ENCODE measurements at places on chromosomes 4 and X. TPM values are rescaled to one million over a fixed set of nuclear protein-coding genes. Genes with fewer than 3 reads are reported as not detected.

The CYTL1 gene
- total RNA-seq, result 9.3 TPM

The NOX1 gene
- not detected for total RNA-seq

The PHEX gene
- total RNA-seq, result 0.33 TPM

The INTU gene
- total RNA-seq, result 2.3 TPM

The UBA1 gene
- total RNA-seq, result 218 TPM

The SLC30A9 gene
- 36.5 TPM for total RNA-seq

The GLUD2 gene
- total RNA-seq, result 0.51 TPM

The CPZ gene
- total RNA-seq, result 1.6 TPM

The LANCL3 gene
- 0.16 TPM for total RNA-seq

The SSX1 gene
- not detected for total RNA-seq

The HDAC6 gene
- total RNA-seq, result 61.4 TPM

The SPCS3 gene
- total RNA-seq, result 54.8 TPM

The RAB9B gene
- total RNA-seq, result 0.51 TPM

The RNF150 gene
- 11.8 TPM for total RNA-seq

The NPY1R gene
- 38.8 TPM for total RNA-seq

The CCKAR gene
- not detected for total RNA-seq

The TCEAL7 gene
- 11.8 TPM for total RNA-seq

The STS gene
- 3.1 TPM for total RNA-seq

The SRP72 gene
- 40.8 TPM for total RNA-seq

Measured in mesangial cell (primary cell).